ENCODE measurements at places on chromosomes 2 and 18.
A peak's percentile ranks its signal among the peaks of the same experiment; 100 is the strongest.

DNA sequence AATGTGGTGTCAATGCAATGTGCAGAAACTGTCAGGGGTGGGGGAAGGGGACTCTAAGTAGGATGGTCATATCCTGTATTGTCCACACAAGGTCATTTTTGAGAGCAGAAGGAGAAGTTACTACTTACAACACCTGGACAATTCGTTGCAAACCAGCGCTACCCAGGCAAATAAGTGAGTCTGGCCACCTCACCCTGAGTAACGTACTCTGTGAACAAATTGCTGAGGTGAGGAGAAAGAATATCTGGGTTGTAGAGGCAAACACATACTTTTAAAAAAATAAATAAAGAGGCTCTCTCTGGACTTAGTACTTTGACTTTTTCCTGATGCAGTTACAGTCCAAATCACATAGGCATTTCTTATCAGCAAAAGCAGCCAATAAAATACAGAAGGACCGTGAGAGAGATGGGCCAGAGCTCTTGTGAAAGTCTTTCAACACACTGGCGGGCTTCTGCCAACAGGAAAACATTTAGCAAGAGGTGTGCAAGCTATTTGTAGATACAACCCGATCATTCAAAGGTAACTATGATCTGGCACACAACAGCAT lies 268.2 kb upstream of the ID2 start:
- no peak for DNase-seq

- no peak for DNase-seq
Observed at GRCh38 chr2:14189929-14190328, 442.6 kb upstream of the LRATD1 start.

DNA sequence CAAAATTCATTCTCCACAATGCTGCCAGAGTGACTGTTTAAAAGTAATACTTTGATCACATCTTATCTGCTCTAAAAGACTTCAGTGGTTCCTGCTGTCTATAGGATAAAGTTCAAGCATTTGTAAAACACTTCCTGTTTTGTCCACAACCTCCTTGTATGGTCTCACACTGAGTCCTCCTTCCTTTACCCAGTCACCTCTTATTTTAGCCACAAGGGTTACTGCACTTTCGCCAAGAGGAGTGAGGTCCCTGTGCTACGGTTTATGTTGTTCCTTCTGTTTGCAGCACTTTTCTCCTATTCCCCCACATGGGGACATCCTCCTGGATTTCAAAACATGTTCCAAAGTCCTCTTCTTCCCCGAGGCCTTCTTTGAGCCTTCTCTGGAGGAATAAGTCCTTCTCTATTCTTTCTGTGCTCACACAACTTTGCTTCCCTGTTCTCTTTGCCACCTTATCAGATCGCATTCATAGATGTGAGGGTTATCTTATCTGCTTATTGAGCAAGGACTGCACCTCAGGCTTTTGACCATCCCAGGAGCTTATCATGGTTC lies 112.2 kb upstream of the NABP1 start:
- no peak for DNase-seq

DNA sequence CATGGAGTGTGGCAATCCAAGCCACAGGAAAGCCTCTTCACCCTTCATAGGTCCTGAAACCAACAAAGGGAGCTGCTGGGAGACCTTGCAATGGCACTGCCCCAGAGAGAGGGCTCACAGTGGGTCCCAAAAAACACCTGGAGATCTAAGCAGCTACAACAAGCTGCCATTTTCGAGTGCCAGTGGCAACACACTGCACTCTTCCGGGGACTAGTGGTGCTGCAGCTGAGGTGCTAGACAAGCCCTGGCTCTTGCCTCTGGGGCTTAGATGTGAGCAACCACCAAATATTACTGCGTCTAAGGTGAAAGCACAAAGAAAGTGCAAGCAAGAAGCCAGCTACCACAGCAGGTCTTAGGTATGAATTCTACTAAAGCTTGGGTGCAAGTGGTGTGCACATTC lies 192.9 kb downstream of the NOL4 start:
- DNase-seq, result no peak

DNA sequence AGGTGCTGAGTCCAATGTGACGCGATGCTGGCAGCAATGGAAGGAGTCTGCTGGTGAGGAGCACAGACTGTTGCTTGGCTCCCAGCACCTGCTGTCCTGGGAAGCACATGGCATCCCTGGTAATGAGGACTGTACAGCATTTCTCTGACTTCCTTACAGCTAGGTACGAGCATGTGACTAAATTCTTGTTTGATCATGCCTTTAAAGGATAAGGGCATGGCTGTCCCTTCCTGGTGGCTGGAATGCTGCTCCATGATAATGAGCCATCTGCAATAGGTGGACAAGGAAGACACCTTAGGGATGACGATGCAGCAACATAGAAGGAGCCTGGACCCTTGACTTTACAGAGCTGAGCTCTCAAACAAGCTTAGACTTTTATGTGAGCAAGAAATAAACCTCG lies 278.0 kb upstream of the SPRED2 start:
- no peak for DNase-seq

DNA sequence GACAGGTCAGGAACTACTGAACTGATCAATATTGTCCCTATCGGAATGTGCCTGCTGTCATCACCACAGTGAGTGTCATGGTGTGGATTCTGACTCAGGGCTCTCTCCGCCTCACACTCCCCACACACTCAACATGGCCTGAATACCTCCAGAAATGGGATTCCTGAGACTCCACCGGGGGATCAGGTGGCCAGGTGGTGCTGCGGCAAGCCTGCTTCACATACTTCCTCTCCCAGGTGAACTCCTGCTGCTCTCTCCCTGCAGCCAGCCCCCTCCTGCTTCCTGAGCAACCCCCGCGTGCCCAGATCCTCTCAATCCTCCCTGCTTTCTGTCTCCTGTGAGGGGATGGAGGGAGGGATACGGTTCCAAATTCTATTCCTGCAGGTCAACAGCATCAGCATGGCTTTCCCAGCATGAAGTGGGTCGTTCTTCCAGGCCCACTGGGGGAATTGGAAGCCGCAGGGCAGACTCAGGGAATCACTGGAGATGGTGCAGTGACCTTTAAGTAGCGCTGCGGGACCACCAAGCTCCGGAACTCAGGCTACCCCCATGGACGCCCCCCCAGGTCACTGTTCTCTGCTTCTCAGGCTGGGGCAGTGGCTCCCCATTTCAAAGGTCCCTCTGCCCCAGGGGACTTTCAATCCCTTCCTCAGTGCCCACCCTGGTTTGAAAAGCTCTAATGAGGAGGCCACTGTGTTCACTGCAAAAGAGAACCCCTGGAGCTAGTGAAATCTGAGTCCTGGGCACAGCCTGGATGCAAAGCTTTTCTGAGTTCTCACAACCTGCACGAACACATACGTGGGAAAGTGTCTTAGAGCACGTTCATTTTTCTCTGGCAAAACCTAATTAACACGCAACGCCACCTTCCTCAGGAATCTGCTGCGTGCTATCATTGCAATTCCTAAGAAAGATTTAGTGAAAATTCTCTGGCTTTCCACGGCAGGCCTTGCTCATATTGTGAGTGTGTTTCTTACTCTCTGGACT lies 168.4 kb downstream of the ZFP36L2 start:
- DNase-seq, result no peak

- DNase-seq, result no peak
Observed at GRCh38 chr2:120108049-120108448, 95.2 kb downstream of the EPB41L5 start.

DNA sequence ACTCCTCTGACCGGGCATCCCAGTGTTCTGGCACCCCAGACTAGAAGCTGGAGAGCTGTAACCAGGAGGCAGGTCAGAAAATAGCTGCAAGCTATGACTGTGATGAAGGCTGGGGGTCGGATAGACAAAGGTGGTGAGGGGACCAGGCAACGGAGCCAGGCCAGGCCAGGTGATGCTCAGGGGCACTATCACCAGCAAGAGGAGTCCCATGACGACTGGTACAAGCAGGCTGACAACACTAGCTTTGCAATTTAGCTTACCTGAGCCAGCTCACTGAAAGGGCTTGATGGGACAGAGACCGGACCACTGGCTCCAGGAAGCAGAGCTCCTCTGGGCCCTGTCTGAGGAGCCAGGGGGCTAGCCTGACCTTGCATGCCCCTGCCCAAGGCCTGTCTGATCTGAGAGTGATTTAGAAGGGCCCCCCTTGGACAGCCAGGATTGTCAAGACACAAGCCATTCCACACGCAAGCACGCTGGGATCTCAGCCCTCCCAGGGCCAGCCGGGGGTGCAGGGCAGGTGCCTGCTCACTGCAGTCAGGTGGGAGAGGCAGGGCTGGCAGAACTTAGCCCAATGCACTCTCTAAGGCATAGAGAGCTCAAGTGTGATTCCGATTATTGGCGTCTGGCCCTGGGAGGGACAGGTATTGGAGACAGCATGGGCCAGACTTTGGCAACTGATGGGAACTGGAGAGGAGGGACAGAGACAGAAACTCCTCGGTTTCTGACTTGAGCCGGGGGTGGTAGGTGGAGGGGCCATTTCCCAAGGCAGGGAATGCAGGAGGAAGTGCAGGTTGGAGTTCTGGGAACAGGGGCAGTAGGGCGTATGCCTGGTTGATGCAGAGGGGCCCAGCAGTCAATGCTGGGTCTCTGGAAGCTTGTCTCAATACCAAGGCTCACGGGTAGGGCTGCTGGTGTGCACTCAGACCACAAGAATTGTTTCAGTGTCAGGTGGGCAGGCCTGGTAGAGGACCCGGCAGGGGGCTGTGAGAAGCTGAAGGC lies 47.7 kb downstream of the MYO7B start:
- DNase-seq, result no peak

GRCh38 chr2:226074391-226074790 lies 674.9 kb downstream of the NYAP2 start:
- DNase-seq, result no peak

DNA sequence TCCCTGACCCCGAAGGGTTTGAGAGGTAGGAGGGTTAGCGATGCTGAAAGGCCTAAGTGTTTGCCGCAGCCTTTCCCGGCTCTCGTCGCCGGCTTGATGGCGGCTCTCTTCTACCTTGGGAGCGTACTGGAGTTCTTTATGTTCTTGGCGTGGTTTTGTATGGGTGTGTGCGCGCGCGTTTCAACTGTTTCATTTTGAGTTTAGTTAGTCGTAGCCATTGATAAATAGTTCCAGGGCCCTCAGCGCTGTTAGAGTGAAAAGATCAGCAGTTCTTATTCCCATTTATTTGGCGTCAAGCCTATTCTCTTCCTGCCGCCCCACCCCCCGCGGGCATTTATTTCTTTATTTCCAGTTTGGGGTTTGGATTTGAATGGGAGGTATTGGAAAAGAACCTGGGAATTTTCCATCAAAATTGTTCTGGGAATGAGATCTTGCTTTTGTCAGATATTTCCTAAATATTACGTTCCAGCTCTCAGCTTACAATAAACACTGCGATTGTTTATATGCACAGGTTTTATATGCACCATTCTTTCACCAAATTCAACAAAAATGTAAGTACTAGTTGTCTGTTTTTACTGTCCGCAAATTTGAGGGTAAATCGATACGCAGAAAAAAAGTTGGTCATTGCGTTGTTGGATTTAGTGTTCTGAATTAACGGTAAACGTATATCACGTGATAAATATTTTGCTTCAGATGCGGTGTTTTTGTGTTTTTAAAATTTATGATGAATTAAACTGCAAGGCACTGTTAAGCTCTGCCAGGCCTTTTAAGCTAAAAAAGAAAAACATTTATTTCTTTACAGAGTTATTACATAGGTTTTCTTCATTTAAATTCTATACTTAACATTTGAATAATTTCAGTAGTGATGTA lies 954 bp downstream of the CCNT2 start:
- peak; percentile 37 for DNase-seq

DNA sequence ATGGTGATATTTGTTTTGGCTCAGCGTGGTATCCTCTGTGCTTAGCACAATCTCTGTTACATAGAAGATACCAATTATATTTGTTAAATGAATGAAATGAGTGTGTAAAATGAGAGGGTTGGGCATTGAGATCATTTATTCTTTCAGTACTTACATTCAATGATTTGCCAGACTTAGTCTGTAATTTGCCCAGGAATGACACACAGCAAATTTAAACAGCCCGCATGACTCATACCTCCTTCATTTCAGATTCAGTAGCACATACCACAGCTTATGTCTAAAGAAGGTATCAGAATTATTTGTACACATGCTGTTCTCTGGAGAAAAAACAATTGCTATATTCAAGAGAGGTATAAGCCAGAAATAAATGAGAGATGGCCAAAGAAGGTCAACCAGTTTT lies 37.0 kb downstream of the KLHL14 start:
- DNase-seq, result no peak

GRCh38 chr2:101114815-101115214 lies 36.4 kb downstream of the TBC1D8 start:
- DNase-seq, result peak; percentile 2

GRCh38 chr2:203623096-203623495 lies 83.3 kb upstream of the CD28 start:
- DNase-seq, result no peak

GRCh38 chr2:58006256-58006951 lies 40.2 kb upstream of the VRK2 start:
- DNase-seq, result no peak

- no peak for DNase-seq
Observed at GRCh38 chr2:171391532-171391931, 42.3 kb downstream of the METTL8 start.

DNA sequence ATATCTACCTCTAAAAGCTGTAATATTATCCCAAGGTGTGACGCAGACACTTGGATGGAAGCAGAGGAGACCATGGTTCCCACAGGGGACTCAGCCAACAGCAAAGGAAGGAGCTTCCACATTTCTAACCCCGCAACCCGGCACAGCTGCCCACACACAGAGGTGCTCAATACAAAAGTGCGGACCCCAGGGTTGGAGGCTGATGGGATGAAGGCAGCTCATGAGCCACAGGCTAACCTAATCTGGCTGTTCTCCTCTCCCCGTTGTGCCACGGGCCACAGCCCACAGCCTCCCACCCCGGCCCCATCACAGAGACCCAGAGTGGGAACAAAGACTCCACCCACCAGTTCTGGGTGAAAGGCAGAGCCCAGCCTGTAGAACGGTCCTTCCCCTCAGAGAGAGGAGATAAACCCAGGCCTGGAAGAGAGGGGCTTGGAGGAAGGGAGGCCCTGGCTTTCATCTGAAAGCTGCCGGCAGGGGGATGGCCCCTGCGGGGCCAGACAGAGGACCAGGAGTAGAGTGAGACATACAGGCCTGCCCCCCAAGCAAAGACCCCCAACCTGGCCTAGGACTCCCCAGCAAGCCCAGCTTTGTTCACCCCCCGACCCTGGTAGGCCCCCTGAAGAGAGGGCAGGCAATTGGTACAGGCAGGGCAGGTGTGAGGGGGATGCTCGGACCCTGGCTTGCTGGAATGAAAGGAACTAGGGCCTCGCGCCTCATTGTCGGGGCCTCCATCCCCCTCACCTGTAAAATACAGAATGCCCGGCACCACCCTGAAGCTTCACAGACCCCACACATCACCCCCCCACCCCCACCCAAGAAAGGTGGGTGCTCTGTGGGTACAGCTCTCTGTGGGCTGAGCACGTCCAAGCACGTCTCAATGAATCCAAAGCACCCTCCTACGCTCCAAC lies 6.9 kb downstream of the RAB17 start:
- DNase-seq, result no peak

DNA sequence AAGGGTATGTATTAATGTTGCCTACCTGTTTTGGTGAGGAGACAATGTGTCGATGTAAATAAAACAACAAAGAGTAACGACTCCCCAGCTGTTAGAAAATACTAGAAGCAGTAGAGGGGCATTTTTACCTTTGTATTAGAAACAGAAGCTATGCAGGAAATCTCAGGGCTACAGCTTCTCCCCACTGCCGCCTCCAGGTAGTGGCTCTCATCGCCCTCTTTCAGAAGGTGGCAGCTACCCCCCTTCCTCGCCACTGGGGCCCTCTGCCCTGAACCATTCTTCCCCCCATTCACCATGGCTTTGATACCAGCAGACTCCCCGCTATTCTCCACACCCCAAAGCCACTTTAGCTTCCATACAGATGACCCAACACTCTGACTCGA lies 6.7 kb downstream of the PLA2R1 start:
- DNase-seq, result no peak

GRCh38 chr18:59376351-59376935 lies 17.4 kb upstream of the LMAN1 start:
- no peak for DNase-seq

GRCh38 chr18:36127836-36128529 lies 1.2 kb downstream of the SLC39A6 start:
- DNase-seq, result no peak
